Fibroblast of skin of right quadriceps (primary cell): ENCODE measurements at places on chromosomes 5 and 9.

GRCh38 chr5:110572729-110573128, 153.7 kb downstream of the TMEM232 start:
- DNase-seq, result no peak

DNA sequence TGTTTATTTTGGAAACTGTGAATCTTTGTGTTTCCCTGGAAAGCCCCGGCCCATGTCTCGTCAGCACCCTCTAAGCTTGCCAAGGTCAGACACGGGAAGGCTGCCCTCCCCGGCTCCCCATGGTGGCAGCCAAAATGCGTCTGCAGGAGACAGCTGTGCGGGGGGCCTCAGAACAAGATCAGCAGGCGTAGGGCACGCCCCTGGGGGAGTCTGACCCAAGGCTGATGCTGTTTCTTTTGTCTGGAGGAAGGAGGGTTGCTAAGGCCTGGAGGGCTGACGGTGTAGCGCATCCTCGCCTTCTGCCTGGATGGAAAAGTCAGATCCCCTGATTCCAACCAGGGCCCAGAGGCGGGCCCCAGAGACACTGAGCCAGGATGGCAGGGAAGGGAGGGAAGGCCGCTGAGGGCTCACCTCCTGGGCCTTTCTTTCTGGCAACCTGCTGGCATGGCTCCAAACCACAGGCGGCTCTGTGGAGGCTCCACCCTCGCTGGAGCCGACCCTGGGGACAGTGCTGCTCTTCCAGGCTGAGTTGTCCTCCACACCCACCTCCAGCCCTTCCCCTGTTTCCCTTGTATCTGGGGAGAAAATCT, 57.2 kb downstream of the OLFM1 start:
- DNase-seq, result no peak

DNA sequence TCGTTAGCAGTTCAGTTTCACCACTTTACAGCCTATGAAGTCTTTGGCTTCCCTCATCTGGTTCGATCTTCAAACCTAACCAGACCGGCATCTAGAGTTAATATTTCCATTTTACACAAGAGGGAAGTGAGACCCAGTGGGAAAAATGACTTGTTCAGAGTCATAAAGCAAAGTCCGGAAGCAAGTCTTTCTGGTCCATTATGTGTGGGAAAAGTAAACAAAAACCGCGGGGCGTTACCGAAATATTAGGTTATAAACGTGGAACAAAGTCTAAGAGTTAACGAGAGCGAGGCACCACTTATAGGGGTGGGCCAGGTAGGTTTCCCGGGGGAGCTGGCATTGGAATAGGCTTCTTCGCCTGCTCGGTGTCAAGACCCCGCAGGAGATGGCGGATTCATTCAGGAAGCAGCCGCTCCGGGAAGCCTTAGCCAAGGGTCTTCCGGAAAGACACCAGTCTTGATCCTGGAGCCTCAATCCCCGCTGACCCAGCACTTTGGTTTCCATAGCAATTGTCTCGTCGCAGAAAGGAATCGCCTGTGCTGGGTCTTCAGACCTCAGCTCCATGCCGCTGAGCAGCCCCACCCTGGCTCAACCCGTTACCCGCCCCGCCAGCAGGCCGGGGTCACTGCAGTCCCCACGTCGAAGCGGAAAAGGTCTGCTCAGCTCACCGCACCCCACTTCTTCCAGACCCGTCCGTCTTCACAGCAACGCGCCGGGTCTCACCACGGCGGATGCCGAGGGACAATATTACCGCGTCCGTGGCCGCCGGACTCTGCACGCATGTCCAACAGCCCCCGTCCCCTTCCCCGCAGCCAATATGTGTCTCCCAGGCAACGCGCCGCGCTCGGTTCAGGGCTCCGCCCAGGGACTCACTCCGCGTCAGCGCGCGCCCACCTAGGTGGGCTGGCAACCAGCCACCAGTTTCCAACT, at the start of gene C5orf52:
Gene C5orf52 (plus strand): TSS at position 872 of the 930 bp plus-strand sequence. CDS start 82 bp downstream, outside the sequence.
- peak; percentile 35 for DNase-seq

GRCh38 chr5:6750951-6751685, 37.9 kb downstream of the TENT4A start:
- no peak for DNase-seq

DNA sequence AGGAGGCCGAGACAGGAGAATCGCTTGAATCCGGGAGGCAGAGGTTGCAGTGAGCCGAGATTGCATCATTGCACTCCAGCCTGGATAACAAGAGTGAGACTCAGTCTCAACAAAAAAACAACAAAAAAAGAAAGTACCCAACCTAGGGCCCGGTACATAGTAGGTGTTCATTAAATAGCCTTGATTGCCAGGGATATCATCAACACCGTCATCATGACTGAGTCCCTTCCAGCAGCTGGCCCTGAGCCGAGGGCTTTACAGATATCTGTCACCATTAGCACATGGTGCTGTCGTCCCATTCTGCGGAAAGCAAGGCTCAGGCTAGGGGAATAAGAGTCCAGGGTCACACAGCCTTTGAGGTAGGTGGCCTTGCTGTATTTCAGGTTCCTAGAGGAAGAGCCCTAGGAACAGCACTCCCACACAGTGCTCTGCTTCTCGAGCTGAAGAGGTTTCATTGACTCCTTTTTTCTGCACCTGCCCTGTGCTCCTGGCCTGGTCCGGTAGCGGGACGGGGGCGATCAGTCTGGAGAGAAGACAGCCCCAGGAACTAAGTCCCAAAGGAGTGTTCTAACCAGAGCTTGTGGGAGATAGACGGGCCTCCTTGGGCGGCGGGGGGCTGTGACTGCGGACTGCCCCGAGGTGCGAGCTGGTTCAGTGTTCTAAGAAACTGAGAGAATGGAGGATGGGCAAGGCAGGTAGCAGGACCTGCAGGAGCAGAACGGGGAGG, 48.2 kb downstream of the CXXC5 start:
- DNase-seq, result no peak

- no peak for DNase-seq
Observed at GRCh38 chr5:85452322-85453025, 1067.8 kb upstream of the EDIL3 start.

- no peak for DNase-seq
Observed at GRCh38 chr9:120820095-120820494, 22.6 kb downstream of the PSMD5 start.

DNA sequence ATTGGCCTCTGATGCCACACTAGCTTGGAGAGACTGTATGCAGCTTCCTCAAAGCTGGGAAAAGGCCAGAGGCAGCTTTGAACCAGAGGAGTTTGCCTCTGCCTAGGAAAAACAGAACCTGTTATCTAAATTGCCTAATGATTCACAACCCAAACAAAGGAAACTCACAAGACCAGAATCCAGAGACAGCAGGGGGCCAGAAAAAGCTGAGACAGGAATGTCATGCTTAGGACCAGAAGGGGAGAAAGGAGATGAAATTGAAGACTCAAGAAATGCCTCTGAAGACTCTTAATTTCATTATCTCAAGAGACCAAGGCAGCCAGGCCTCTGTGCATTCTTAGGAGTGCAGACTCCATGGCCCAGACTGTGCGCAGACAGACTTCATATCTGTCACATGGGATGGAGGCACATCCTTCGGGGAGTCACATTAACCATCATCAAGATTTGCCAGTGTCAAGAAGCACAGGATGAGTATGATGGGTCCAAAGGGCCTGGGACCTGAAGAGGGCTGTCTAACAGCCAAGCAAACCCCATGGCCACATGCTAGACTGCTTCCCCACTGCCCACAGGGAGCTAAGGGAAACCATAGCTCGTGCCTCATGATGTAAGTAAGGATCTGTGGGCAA, 57.3 kb downstream of the ARSB start:
- peak; percentile 81 for DNase-seq

GRCh38 chr9:98854266-98854665, 46.8 kb downstream of the GALNT12 start:
- DNase-seq, result peak; percentile 97

DNA sequence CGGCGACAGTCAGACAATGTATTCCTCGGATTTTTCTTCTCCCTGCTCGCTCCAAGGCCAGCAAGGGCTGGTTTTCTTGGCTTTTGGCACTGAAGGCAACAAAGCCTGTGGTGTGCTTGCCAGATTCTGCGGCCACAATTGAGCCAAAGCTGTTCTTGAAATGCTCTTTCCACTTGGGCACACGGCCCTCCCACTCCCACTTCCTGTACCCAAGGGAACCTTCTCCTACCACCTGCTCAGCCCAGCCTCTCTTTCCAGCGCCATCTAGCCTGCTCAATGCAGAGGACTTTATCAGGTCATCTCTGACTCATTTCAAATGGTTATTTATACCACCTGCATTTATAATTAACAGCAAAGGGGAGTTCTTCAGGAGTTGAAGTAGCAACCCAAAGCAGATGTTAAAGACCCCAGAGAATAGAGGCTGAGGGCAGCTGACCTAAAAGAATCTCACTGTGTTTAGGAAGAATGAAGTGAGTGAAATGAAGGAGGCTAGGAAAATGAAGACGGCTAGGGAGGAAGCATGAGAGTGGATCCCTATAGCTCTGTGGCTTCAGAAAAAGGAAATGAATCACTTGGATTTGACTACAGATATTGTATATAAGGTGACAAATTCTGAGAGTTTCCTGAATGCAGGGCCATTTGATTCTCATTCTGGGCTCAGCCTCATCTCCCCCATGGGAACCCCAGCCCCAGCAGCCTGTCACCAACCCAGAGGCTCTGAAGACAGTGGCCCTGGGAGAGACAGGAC, 439.0 kb downstream of the ENC1 start:
- DNase-seq, result peak; percentile 55

- no peak for DNase-seq
Observed at GRCh38 chr5:155053501-155053900, 39.9 kb downstream of the KIF4B start.

GRCh38 chr9:26231391-26231790, 553.1 kb upstream of the TUSC1 start:
- DNase-seq, result no peak

DNA sequence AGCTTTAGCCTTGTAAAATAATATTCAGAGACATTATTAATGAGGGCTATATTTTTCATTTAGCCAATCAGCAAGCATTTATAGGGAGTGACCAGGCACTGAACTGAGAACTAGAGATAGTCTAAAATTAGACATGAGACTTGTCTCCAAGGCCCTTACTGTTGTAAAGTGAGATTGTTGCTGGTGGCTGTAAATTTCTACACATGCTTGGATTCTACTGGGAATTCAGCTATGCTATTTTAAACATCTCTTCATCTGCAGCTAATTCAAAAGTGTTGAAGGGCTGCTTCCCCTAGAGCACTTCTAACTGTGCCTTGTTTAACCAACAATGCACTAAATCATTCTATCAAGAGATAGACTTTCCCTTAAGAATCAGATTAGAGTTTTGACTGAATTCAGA, 67.4 kb downstream of the CHSY3 start:
- peak; percentile 83 for DNase-seq

DNA sequence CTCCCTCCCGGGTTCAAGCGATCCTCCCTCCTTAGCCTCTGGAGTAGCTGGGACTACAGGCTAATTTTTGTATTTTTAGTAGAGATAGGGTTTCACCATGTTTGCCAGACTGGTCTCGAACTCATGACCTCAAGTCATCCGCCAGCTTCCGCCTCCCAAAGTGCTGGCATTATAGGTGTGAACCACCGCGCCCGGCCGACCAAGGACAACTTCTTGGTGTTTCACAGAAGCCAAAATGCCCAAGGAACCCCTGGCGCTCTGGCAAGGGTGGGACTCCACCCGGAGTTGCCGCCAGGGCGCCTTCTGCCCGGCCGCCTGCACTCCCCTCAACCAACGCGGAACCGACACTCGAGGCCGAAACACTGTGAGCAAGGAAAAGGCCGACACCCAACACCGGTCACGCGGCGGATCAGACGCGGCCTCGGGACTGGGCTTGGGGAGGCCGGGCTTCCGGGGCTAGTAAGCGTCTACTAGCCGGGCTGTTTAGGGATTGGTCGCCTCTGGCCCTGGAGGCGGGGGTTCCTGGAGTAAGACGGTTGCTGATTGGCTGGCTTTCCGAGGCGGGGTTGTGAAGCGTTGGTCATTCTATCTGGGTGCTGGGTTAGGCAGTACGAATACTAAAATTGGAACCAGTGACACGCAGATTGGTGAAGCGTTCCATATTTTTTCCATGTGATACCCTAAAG, 7.7 kb upstream of the CFAP157 start:
- DNase-seq, result peak; percentile 95

DNA sequence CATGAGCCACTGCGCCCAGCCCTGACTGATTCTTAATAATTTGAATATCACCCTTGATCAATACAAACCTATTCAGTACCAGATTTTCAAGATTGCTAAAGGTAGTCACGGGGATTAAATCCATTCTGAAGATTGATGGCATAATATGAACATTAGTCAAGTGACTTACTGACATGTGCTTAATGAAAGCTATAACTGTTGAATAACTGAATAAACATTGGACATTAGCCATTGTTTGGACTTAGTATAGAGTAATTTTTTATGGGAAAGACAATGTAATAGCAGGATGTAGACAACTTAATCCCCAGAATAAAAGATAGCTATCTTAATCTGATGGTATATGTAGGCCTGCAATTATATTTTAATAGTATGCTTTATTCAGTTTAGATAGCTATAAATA, 35.0 kb upstream of the VPS13A start:
- DNase-seq, result no peak

DNA sequence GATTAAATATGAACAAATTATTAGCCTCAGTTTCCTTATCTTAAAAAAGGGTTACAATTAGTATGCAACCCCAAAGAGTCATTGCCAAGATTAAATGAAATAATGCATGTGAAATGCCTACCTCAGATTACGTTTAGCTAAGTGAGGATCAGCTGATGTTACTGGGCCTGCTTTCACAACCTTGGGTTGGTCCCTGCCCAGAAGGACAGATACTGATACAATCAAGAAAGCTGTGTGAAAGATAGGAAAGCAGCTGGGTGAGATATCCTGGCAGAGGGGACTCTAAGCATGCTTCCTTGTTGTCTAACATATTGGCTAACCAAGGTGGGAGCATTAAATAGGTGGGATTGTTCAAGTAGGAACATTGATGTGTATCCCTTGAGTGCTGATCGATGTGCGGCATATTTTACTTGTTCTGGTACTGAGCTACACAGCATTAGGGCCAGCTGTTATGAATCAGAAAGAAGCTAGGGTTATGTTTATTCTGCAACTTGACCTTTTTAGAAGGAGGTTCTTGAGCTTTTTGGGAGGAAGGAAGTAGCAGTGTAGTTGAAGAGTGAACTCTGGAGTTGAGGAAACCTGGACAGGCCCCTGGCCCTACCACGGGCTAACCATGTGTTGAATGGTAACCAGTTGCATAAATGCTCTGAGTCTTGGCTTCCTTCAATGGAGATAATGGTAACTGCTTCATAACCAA, 28.9 kb downstream of the SNX24 start:
- DNase-seq, result no peak

GRCh38 chr9:96067004-96067403, 191.5 kb downstream of the ERCC6L2 start:
- DNase-seq, result no peak

DNA sequence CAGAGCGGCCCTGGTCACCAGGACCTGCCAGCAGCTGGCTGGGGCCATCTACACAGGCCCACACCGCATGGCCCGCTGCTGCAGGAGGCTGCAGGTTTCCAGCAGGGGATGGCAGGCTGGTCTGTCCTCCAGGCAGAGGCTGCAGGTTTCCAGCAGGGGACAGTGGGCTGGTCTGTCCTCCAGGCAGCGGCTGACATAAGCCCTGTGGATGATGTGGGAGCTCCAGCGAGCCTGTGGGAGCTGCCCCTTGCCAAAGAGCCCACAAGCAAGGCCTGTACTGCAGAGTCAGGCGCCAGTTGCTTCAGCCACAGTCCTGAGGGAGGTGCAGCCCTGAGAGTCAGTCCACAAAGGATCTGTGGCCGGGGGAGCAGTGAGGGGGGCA, 18.5 kb downstream of the TPPP start:
- no peak for DNase-seq

- DNase-seq, result peak; percentile 9
Observed at GRCh38 chr9:97243606-97244005, 63.9 kb upstream of the CCDC180 start.

GRCh38 chr9:129894120-129894823, 59.0 kb downstream of the USP20 start:
- DNase-seq, result no peak
